ENCODE measurements at places on chromosomes 7 and 10. TPM values are rescaled to one million over a fixed set of nuclear protein-coding genes. Genes with fewer than 3 reads are reported as not detected.
A peak's percentile ranks its signal among the peaks of the same experiment; 100 is the strongest.

DNA sequence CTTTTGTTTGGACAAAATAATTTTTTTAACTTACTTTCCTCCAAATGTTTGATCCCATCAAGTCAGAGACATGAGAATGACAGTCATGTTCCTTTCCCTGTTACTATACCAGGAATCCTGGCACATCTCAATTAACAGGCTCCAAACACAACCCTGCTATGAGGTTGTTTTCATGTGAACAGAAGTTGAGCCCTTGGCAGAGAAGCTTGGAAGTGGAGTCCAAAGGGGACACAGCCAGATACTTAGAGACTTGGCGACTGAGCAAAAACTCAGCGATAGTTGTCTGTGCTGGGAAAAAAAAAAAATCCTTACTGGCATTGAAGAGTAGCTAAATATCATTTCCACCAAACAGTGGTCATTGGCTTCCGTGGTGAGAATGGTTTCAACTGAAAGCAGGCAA is 12.8 kb downstream of the TUBAL3 start:
- DNase-seq = no peak

GRCh38 chr10:24843256-24843655 is 109.2 kb downstream of the PRTFDC1 start:
- DNase-seq = no peak

DNA sequence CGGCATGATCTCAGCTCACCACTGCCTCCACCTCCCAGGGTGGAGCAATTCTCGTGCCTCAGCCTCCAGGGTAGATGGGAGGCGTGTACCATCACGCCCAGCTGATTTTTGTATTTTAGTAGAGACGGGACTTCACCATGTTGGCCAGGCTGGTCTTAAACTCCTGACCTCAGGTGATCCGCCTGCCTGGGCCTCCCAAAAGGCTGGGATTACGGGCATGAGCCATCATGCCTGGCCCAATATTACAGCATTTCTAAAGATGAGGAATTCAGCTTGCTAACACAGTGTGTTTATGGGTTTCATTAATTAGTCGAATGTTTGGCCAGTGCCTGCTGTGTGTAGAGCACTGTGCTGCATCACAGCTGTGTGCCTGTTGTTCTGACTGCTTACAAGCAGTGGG is 3.7 kb downstream of the WDR37 start:
- no peak for DNase-seq

Gene SLC16A12
- 0.10 TPM for polyA plus RNA-seq

GRCh38 chr7:1713502-1714484 is 43.7 kb downstream of the ELFN1 start:
- no peak for DNase-seq

- DNase-seq = no peak
Observed at GRCh38 chr10:86819567-86819966, 63.1 kb downstream of the BMPR1A start.

Gene CALN1
- polyA plus RNA-seq = not detected

DNA sequence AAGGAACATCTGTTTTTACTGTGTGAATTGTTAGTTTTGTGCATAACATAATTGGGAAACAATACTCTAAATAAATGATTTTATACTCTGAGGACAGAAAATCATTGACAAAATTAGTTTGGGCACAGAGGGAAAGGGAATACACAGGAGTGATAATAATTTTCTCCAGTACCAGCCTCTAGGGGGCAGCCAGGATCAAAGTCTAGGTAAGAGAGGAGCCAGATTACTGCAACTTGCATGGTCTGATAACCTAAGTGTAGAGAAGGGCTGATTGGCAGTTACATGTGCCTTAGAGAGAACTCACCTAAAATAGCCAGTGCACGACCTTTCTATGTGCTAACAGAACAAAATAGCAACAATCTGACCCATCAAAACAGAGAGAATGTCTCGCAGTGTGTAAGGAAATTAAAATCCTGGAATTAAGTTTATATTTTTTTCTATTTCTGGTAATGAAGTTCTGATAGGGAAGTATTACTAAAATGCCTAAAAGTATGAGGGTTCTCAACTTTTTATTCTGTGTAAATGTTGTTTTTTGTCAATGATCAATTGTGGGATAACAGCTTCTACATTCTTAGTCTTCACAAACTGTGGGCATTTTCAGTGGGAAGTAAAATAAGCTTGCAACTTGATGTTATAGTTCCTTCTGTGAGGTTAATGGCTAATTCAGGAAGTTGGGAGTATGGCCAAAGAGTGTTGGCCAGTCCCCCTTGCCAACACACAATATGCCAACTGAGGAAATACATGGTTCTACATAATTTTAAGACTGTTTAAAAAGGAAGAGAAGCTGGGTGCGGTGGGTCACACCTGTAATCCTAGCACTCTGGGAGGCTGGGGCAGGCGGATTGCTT is 66.4 kb downstream of the EXOC6 start:
- DNase-seq = no peak

DNA sequence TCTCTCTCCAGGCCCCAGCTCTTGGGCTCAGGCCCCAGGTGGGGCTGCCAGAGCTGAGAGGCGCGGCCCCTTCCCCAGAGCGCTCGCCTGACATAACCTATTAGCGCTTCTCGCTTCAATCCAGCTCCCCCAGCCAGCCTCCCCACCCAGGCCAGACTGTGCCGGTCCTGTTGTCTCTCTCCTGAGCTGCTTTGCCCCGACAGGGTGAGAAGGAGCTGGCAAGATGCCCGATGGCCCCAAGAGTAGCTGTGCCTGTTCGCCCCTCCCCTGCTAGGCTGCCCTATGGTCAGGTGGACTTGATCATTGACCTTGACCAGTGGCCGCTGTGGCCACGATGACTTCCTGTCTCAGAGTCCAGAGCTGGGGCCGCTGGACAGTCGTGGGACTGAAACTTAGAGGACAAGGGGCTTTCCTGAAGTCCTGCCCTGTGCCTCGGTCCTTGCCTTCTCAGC is 9.1 kb downstream of the TMEM270 start:
- DNase-seq = no peak

Gene SLC16A9
- polyA plus RNA-seq = 2.8 TPM

Gene ANKRD2
- polyA plus RNA-seq = 0.18 TPM

Gene PTPN12
- 53.1 TPM for polyA plus RNA-seq

GRCh38 chr10:30719832-30720231 is 90.3 kb upstream of the LYZL2 start:
- DNase-seq = no peak

Gene IFIT1B
- polyA plus RNA-seq = not detected

DNA sequence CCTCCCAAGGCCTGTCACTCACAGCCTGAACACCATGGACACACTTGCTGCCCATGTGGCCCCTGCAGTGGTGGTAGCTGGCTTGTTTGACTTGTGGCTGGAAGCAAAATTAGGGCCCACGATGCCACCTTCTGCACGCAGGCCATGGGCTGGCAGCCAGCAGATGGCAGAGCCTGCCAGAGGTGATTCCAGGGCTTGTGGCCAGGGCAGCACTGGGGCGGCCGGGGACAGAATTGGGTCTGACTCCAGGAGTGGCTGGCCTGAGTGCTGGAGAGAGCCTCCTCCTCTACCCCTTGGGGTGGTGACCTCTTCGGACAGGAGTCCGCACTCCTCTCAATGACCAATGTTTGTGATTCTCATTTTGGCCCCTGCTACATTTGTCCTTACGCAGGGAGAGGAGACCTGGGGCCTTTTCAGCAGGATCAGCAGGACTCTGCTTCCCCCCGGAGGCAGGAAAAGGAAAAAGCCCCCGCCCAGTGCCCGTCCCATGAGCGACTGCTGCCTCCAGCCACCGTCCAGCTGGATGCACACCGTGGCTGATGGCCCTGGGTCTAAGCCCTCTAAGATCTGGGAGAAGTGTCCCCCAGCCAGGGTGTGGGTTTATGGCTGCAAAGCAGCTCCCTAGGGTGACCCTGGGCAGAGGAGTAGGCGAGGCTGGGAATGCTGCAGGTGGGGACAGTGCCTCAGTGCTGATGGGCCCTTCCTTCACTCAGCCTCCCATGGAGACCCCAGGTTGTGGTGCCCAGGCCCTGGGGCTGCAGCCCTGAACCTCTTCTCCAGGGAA is 26.5 kb downstream of the DNAJB12 start:
- no peak for DNase-seq

GRCh38 chr10:4721999-4722753 is 103.8 kb upstream of the AKR1E2 start:
- DNase-seq = no peak

DNA sequence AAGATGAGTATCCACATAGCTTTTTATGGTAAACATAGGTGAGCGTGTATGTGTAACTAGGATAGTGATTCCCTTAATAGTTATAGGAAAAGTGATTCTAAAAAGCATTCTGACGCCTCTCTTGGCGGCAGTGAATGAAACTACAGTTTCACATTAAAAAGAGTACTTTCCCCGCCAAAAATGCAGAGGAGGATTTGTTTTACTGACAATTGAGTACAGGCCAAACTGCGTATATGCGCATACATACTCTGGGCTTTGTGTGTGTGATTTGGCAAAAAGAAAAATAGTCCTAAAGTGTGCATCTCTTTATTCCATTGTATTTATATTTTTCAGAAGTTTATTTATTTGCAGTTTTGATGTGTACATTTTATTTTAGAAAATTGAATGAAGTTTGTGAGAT is 10.3 kb downstream of the CUL1 start:
- no peak for DNase-seq

Gene DGKI
- polyA plus RNA-seq = 0.01 TPM

Gene OR2A5
- not detected for polyA plus RNA-seq

GRCh38 chr10:100509241-100509840 is 10.3 kb downstream of the SEC31B start:
- DNase-seq = no peak

Gene SPDYE3
- not detected for polyA plus RNA-seq

Gene TRPV6
- 0.63 TPM for polyA plus RNA-seq

Gene KCP
- not detected for polyA plus RNA-seq

GRCh38 chr10:9262770-9263169 is 1208.3 kb downstream of the GATA3 start:
- DNase-seq = no peak

- DNase-seq = no peak
Observed at GRCh38 chr10:101013365-101013825, 13.8 kb downstream of the LZTS2 start.

GRCh38 chr10:66748217-66748616 is 177.6 kb upstream of the LRRTM3 start:
- no peak for DNase-seq

Gene NPC1L1
- polyA plus RNA-seq = 0.03 TPM

Gene IGF2BP3
- polyA plus RNA-seq = 18.9 TPM

Gene OPALIN
- not detected for polyA plus RNA-seq

Gene SPDYE2B
- polyA plus RNA-seq = not detected

- DNase-seq = no peak
Observed at GRCh38 chr10:22002591-22003176, 846 bp downstream of the DNAJC1 start.

Gene ZNF800
- polyA plus RNA-seq = 11.4 TPM

DNA sequence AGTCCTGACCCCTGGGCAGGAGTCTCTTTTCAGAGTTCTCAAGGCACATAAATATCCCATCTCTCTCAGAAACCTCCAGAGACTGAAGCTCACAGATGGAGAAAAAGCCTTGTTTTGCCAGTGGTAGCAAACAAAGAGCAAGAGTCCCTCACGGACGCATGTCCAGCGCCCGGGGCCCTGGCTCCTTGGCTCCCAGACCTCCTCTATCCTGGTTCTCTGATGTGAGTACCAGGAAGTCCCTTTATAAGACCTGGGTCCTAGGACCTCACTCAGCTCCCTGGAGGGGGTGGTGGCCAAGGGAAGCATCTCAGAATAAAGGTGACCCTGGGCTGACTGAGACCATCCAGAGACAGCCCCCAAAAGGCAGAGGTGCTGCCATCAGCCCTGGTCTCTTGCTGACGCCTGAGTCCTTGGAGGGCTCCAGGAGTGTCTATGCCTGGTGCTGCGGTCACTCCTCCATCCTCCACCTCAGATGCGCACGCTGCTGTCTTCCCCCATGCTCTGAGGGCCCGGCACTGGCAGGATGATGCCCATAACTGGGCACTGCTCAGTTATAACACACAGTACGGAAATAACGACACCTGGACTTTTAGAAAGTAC is 221.5 kb downstream of the TNS3 start:
- no peak for DNase-seq

Gene TMEM184A
- polyA plus RNA-seq = 15.6 TPM

DNA sequence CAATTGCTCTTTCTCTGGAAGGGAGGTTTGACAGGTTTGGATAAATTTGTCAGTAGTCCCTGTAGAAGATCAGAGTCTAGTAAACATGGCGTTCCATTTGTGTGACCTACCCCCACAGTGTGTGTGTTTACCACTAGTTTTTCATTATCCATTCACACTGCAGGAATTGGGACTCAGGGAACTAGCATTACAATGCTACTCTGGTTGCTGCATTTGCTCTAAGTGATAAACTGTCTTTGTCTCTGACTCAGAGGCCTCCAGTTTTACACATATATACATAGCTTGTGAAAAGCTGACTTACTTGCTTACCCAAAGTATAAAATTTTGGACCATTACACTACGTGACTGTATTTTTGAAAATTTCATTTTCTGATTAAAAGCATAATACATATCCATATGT is 1604.0 kb downstream of the REEP3 start:
- DNase-seq = no peak

Gene CDK13
- polyA plus RNA-seq = 22.0 TPM

GRCh38 chr10:104844073-104844472 is 203.0 kb downstream of the SORCS3 start:
- DNase-seq = no peak

- DNase-seq = no peak
Observed at GRCh38 chr7:137932881-137933269, 69.0 kb downstream of the CREB3L2 start.

GRCh38 chr10:97154162-97154561 is 31.6 kb downstream of the SLIT1 start:
- DNase-seq = no peak

DNA sequence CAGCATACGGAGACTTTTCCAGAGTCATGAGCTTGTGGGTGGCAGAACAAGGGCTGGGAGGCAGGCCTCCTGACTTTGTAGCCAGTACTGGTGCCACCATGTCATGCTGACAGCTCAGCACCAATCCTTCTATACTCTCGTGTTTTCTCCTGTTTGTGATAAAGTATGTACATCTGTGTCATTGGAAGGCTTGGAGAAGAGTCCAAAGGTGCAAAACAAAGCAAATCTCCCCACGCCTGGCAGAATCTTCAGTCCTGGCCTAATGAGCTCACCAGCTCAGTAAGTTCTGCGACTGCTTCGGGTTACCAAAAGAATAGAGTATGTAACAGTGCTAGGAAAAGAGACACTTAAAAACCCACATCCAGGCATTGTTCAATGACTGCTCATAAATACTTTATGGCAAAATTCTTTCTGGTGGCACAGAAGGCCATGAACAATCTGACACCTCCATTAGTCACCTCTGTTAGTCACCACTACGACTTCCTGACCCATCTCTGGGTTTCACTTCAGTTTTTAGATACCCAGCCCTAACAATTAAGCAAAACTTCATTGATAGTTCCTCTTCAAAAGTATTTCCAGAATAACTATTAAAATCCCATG is 24.5 kb downstream of the STEAP1 start:
- DNase-seq = peak; percentile 60

GRCh38 chr7:151856098-151856497 is 20.8 kb downstream of the PRKAG2 start:
- DNase-seq = no peak

- no peak for DNase-seq
Observed at GRCh38 chr7:158124671-158125079, 462.9 kb downstream of the PTPRN2 start.

DNA sequence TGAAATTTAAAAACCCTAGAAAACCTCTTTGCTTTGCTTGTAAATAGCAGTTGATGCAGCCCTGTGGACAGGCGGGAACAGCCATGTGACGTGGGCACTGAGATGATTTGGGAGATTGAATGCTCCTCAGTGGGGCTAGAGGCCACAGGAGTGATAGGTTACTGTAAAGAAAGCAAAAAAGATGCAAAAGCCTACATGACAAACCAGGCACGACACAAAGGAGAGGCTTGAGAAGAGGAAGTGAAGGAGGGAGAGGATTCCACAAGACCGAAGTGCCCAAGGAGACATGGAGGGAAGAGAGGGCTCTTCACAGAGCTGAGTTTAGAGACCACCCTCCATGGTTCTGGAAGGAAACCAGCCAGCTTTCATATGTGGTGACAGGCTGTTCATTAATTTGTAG is 25.7 kb downstream of the IKZF1 start:
- no peak for DNase-seq

Gene PIP
- polyA plus RNA-seq = not detected

All from keratinocyte (primary cell).